Effector memory CD4-positive, alpha-beta T cell (primary cell): ENCODE measurements at places on chromosomes 3 and 15.

- no peak for DNase-seq
Measured at GRCh38 chr15:63324770-63325169, 47.4 kb downstream of the APH1B start.

DNA sequence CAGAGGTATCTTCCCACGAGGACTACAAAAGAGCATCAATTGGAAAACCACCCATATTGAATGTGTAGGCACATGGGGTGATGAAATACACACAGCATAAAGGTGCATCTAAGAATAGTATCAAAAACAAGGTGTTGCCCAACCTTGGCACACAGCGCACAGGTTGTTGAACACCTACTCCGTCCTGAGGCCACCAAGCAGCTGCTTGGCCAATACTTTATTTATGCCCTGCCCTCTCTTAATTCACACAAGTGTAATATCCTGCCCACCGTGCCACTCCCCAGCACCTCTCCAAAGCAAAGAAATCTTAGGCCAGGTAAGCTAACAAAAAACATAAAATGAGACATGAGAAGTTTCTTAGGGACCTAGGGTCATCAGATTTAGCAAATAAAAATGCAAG is 31.2 kb downstream of the WWTR1 start:
- no peak for DNase-seq

GRCh38 chr3:181442066-181442465 is 269.7 kb upstream of the SOX2 start:
- DNase-seq = no peak

DNA sequence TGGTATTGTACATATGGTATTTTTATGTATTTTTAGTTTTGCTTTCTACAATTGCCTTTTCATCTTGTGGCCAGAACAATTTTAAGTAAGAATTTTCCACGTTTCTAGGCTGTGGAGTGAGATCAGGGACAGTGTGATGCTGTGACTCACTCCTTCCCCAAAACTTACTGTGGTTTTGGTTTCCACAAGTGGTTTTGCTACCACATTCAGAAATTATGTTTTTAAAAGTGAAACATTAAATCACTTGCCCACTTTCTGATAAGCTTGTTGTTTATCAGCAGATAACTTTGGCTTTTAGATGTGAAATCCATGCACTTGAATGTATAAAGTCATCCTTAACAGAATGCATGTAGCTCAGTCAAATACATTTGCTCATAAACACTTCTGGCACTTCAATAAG is 192.2 kb upstream of the THRB start:
- no peak for DNase-seq
